Mesenteric fat pad (tissue), 1 donor: ENCODE measurements at places on chromosomes 16 and 17. TPM values are rescaled to one million over a fixed set of nuclear protein-coding genes. Genes with fewer than 3 reads are reported as not detected.

DNA sequence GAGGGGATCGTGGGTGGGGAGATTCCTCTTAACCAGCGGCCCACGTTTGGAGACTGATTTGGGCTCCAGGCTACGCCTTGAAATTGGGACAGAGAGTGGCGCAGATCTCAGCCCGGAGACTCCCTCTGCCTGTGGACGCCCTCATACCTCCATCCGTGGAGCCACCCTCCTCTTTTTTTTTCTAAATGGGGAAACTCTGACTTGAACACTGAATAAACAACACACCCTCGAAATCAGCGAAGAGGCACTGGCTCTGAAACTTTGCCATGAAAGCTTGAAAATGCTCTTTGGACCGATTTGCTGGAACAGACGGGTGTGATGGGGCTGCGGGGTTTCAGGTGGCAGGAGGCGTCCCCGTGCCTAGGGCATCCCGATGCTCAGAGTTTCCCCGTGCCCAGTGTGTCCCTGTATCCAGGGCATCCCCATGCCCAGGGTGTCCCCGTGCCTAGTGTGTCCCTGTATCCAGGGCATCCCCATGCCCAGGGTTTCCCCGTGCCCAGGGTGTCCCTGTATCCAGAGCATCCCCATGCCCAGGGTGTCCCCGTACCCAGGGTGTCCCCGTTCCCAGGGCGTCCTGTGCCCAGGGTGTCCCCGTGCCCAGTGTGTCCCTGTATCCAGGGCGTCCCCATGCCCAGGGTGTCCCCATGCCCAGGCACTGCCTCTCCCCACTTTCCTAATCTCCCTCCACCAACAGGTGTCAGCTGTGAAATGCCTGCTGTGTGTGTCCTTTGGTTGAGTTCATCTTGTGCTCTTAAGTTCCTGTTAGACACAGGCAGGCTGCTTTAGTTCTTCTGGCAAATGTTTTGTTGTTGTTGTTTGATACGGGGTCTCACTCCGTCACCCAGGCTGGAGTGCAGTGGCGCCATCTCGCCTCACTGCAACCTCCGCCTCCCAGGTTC is 187.0 kb downstream of the SEC14L1 start:
- DNase-seq, result peak; percentile 81

- no peak for DNase-seq
Observed at GRCh38 chr16:6341981-6342380, 990.7 kb upstream of the RBFOX1 start.

DNA sequence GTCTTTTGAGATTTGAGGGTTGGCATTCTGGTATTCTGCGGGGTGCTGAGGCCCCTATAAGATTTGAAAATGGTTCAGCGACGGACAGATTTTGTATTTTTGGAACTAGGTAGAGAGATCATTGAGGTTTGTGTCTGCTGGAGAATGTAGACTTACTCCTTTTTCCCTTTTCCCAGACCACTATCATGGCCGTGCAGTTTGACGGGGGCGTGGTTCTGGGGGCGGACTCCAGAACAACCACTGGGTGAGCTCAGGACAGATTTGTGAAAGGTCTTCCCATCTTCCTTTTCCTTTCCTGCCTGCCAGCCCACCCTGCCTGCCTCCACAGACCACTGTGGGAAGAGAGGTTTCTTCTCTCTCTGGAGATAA is 572 bp downstream of the PSMB6 start:
- DNase-seq, result no peak

- no peak for DNase-seq
Observed at GRCh38 chr17:1312261-1312870, 32.9 kb downstream of the TRARG1 start.

The COL1A1 gene
- total RNA-seq, result 309 TPM

DNA sequence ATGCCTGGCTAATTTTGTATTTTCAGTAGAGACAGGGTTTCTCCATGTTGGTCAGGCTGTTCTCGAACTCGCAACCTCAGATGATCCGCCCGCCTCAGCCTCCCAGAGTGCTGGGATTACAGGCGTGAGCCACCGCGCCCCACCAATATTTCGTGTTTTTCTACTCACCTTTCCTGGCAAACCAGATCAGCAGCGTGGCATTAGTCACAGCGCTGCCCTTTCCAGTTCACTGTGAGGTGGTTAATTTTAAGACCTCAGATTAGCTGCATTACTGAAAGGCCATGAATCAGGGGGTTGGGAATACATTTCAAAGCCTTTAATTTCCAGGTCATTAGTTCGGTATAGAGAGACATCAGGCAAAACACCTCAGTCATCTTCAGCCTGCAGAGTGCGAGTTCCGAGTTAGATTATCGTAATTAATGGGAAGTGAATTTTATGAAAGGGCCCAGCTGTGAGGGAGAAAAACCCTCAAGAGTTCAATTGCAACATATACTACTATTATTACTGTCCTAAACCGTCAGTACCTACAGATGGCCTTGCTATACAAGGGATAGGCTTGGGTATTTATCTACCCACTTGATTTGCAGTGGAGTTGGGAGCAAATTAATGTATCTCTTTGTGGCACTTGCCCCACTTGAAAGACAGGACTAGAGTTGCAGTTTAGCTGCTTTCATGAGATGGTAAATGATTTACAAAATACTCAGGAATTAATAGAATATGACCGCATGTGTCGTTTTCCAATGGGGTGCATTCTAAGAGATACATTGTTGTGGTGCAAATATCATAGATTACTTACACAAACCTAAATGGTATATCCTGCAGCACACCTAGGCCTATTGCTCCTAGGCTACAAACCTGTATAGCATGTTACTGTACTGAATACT is 2.1 kb upstream of the USP32 start:
- no peak for DNase-seq
